ENCODE measurements at places on chromosomes 11 and 22.

DNA sequence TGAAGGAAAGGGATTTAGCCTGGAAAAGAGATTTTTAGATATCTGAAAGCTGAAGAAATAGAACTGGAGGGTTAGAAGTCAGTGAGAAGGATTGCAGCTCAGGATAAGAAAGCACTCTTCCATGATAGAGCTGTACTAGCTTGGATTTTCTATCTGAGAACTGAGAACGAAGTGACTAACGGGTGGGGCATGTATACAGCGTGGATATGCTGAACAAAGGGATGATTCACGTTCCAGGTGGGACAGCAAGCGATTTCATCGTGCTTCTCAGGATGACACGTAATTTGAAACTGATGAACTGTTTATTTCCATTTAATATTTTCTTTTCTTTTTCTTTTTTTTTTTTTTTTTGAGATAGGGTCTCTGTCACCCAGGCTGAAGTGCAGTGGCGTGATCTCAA is 53.0 kb downstream of the GRAMD1B start:
- no peak for DNase-seq

- DNase-seq = no peak
Observed at GRCh38 chr11:9250139-9250582, 15.0 kb downstream of the DENND5A start.

DNA sequence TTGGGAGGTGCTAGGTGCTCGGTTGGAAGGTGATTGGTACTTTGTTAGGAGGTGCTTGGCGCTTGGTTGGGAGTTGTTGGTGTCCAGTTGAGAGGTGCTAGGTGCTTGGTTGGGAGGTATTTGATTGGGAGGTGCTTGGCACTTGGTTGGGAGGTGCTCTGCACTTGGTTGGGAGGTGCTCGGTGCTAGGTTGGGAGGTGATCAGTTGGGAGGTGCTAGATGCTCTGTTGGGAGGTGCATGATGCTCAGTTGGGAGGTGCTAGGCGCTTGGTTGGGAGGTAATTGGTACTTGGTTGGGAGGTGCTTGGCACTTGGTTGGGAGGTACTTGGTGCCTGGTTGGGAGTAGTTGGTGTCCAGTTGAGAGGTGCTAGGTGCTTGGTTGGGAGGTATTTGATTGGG is 40.2 kb downstream of the LRP5 start:
- no peak for DNase-seq

- DNase-seq = no peak
Observed at GRCh38 chr22:24366701-24367100, 60.7 kb upstream of the ADORA2A start.

GRCh38 chr11:3737386-3737933 is 59.9 kb downstream of the NUP98 start:
- no peak for DNase-seq

GRCh38 chr11:31643857-31644256 is 134.3 kb downstream of the ELP4 start:
- DNase-seq = no peak

- DNase-seq = no peak
Observed at GRCh38 chr11:3138178-3139085, 26.7 kb downstream of the OSBPL5 start.

GRCh38 chr22:20748731-20749428 is 25.0 kb upstream of the SERPIND1 start:
- no peak for DNase-seq

DNA sequence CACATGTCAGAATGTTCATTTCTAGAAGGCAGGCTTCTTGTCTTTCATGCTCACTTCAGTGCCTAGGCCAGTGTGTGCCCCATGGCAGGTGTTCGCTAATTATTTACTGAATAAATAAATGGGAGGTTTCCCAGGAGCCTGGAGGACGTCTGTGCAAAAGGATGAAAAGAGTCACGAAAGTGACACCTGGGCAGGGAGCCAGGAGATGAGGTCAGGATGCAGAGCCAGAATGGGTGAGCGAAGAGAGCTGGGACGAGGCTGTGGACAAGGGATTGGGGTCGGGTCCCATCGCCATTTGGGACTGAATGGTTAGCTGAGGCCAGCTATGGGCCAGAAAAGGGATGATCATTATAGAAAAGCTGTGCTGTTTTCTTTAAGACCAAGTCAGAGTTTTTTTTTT is 560.4 kb downstream of the TBC1D22A start:
- no peak for DNase-seq

DNA sequence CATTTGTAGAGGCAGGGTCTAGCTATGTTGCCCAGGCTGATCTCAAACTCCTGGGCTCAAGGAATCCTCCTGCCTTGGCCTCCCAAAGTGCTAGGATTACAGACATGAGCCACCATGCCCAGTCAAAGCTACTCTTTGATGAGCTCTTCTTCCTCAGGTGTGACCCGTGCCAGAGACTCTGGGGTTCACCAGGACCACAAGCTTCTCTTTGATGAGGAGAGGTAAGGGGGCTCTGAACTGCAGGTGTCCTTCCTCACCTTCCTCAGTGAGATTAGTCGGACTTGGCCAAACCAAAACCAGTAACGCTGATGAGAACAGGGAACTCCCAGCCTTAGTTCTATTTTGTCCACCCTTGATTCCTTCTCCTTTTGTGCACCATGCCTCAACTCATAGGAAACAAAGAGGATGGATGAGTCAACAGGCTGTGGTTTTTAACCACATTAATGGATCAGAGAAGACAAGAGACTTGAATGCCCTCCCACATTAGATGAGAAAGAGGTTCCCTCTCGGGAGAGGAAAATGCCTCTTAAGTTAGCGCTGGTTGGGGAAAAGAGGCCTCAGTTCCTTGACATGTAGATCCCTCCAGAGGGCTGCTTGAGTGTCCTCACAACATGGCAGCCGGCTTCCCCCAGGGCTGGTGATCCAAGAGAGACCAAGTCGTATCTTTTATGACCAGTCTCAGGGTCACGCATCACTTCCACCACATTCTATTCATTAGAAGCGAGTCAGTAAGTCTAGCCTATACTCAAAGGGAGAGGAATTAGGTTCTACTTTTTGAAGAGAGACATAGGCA is 25.7 kb upstream of the CTR9 start:
- DNase-seq = no peak

DNA sequence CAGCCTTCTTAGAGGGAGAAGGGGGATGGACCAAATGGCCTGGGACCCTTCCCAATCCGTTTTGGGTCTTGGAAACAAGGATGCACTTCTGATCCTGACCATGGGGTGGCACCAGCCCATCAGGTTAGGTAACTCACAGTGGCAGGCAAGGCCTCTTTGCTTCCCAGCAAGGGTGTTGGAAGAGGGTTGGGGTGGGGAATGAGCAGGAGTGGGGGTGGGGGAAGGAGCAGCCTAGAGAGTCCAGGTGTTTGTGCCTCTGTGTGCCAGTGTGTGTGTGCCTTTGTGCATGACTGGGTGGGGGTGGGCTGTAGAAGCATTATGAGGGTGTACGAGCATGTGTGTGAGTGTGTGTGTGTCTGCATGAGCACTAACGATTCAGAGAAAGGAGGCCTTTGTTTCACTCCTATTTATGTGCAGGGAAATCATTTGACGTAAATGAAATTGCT is 213.1 kb downstream of the INSC start:
- no peak for DNase-seq

DNA sequence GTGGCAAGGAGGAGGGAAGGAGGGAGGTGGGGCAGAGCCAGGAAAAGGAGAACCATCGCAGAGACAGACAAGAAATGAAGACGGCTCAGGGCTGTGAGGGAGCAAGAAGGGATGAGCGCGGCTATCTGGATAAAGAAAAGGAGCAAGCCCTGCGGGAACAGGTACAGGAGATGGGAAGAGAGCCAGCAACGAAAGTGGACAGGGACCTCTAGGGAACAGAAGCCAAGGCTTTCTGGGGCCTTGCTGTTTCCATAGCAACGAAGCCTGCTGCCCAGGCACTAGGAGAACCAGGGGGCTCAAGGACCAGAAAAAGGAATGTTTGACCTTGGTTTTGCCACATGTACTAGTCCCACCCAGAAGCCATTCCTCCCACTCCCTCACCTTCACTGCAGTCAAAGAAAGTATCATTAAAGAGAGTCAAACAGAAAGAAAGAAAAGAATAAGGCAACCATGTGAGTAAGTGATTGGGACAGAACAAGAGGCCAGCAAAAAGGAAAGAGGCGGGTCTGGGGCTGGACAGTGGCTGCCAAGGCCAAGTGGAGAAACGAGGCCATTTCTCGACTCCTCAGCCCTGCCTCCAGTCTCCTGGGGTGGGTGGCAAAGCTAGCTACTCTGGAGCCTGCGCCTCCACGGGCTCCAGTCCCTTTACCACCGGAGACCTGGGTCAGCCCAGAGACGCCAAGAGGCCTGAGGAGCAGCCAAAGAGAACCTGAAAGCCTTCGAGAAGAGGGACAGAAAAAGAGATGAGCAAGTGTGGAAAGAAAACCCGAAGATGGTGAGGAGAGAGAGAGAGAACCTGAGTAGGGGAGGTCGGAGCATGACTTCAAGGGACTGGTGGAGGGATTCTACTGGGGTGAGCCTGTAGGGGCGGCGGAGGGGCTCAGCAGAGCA is 35.1 kb downstream of the NRXN2 start:
- DNase-seq = no peak
